ENCODE measurements at places on chromosomes 1 and 21. TPM values are rescaled to one million over a fixed set of nuclear protein-coding genes. Genes with fewer than 3 reads are reported as not detected.

Gene CCDC181
- total RNA-seq, result 0.14 TPM

Gene PPIAL4G
- 0.05 TPM for total RNA-seq

Gene ADAM30
- total RNA-seq, result not detected

GRCh38 chr1:51487628-51488027 lies 31.4 kb downstream of the EPS15 start:
- H3K4me1 ChIP-seq, result peaks cover 29% of the 10 kb centered on the region
- no peak overlapping the region for H3K4me3 ChIP-seq
- no peak for DNase-seq
- H3K27ac ChIP-seq, result no peak overlapping the region
- peaks cover 7% of the 10 kb centered on the region for H3K36me3 ChIP-seq
- no peaks in the 10 kb centered on the region for H3K27me3 ChIP-seq

- H3K36me3 ChIP-seq, result peaks cover 4% of the 10 kb centered on the region
- no peak overlapping the region for H3K27ac ChIP-seq
- peak; percentile 63 for DNase-seq
- peaks cover 14% of the 10 kb centered on the region for H3K4me1 ChIP-seq
These were observed 46.0 kb downstream of the GRHL3 start for GRCh38 chr1:24364975-24365678.
